CD4-positive, alpha-beta T cell treated with Interleukin-15 for 4 hours (primary cell): ENCODE measurements at places on chromosomes 11 and 22.
A peak's percentile ranks its signal among the peaks of the same experiment; 100 is the strongest.

DNA sequence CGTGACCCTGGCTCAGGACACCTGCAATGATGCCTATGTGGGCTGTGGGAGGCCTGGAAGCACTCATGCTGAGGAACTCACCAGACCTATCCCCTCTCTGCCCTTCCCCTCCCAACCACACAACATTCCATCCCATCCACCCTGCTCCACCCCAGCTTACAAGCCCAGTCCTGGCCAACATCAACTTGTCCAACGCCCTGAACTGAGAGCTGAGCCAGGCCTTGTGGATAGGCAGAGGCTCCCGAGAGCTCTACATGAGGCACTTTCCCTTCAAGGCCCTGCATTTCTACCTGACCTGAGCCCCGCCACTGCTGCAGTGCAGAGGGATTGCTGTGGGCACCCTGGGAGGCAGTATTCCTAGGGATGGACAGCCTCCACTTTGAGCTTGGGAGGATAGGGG, 112.4 kb downstream of the PDE2A start:
- DNase-seq, result no peak

DNA sequence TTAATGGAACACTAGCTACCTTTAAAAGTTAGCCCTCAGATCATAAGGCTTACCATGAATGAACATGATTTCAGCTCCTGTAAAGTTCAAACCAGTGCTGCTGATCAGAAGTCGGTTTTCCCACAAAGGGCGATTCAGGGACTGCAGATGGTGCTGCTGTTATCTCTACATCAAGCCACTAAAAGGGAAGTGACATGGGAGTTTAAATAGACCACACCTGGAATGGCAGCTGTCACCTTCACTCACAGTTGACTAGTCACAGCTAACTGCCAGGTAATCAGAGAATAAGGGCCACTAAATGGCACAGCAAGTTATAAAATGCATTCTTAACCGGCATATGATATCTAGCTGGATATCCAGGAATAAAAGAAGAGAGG, 581.1 kb upstream of the ARHGAP42 start:
- DNase-seq, result no peak

- no peak for DNase-seq
These were observed 35.0 kb upstream of the TP53I11 start for GRCh38 chr11:44985721-44986120.

DNA sequence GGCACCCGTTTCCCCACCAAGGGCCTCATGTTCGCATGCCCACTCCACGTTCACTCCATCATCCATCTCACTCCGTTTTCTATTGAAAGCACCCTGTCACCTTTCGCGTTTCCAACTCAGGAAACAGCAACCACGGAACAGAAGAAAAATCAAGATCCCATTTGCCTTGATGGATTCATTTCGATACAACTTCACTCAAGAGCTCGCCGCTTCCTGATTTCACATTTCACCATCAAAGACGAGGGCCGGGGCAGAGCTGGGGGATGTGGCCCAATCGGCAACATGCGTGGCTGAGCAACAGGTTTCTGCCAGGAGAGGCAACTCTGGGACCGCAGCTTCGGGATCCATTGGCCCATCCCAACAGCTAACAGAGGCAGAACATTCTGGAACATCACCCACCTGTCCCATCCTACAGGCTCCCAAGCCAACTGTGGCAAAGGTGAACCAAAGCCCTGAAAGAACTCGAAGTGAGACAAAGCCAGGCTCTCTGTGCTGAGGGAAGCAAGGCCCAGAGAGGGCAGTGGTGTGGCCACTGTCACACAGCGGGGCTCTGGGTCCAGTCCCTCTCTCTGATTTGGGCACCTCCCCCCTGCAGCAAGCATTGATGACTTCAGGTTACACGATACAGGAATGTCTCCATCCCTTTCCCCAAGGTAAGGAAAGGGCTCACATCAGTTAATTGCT, 36.2 kb upstream of the CD5 start:
- peak; percentile 32 for DNase-seq

- DNase-seq, result no peak
These were observed 16.0 kb upstream of the SHISAL1 start for GRCh38 chr22:44328762-44329161.

DNA sequence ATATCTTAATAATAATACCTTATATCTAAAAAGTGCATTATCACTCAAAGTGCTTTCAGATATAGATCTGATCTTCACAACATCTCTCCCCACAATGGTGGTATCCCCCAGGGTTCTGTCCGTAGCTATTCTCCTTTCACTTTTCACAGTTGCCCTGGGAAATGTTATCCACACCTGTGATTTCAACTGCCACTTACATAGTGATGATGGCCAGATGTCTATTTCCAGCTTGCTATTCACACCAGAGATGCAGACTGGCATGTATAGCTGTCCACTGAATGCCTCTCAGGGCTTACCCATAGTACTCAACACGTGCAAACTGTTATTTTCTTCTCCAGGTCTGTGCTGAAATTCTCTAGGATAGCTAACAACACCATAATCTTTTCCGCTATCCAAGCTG, 724.7 kb downstream of the DLG2 start:
- DNase-seq, result no peak

DNA sequence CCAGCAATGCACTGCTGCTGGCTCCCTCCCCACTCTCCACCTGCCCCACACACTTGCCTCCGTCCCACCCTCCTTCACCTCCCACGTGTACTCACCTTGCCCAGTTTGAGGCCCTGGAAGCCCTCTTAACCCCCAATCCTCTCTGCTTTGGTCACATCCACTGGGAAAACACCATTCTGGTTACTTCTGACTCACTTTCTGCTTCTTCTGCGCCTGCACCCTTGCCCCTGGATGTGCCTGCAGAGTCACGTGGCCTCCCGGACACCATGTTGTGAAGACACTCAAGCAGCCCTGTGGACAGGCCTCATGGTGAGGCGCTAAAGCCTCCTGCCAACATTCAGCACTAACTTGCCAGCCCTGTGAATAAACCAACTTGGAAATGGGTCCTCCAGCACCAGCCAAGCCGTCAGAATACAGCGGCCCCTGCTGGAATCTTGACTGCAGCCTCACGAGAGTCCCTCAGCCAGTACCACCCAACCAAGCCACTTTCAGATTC, 2.6 kb upstream of the NAALADL1 start:
- DNase-seq, result no peak

- DNase-seq, result no peak
These were observed 205.5 kb upstream of the POU2AF2 start for GRCh38 chr11:111039982-111040381.

DNA sequence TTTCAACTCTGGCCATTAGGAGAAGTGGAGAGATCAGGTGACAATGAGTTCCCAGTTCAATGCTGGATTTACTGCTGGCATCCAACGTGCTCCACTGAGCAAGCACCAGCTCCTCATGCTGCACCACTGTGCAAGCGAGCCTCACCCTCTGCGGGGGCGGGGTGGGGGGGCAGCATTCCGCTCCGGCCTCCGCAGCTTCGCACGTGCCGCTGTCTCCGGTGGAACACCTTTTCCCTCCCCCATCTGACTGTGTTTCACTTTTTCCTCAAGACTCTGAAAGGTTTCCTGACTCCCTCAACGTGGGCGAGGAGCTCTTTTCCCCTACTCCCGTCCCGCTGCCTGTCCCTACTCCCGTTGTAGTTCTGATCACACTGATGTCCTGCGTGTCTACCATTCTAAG, 835 bp upstream of the RHOD start:
- no peak for DNase-seq

DNA sequence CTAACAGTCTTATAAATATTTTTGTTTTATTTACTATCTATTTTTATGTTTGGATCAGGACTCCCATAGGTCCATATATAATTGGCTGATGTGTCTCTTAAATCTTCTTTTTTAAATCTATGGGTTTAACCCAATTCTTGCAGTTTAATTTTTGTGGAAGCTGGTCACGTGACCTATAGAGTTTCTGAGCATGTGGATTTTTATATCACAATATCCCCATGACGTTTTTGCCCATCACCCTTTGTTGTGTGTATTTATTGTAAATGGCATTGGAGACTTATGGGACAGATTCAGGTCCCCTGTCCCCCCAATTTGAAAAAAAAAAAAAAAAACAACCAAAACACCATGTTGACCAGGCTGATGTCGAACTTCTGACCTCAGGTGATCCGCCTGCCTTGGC, 78.8 kb upstream of the PRODH start:
- DNase-seq, result no peak

DNA sequence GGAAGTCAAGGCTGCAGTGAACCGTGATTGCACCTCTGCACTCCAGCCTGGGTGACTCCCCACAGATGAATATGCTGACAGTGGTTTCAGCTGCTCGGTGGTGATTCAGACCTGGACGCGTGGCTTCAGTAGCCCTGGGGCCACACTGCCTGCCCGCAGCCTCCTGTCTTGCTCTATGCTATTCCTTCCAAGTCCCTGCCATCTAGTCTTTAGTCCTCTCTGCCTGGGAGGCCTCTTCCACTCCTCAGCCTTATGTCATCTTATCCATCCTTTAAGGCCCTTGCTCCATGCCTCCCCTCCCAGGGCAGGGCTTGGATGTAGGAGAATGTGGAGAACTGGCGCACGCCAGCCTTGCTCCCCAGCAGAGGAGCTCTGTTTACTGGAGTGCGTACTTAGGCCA, 23.0 kb downstream of the YDJC start:
- no peak for DNase-seq

DNA sequence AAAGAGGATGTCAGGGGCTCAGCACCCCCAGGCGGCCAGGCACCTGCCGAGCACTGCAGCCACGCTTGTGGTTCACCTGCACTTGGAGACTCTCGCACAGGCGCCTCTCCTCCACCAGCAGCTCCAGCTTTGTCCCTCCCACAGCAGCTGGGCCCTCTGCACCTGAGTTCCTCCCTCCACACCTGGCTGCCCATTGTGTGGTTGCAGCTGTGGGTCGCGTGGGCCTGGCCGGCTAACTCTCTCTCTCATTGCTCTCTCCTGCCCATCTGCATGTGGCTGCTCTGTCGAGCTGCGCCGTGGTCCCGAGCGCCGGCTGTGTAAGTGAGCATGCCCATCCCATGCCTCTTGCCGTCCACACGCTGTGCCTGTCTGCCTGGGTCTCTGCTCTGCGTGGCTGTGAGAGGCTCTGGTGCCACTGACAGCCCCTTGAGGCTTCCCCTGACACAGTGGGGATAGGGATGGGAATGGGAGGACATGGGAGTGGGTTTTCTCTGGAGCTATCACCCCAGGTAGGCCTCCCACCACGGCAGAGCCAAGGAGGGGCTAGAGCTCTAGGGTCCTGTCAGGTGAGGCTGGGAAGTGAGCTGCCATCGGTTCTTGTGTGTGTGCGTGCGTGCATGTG, 8.5 kb upstream of the ACR start:
- no peak for DNase-seq

DNA sequence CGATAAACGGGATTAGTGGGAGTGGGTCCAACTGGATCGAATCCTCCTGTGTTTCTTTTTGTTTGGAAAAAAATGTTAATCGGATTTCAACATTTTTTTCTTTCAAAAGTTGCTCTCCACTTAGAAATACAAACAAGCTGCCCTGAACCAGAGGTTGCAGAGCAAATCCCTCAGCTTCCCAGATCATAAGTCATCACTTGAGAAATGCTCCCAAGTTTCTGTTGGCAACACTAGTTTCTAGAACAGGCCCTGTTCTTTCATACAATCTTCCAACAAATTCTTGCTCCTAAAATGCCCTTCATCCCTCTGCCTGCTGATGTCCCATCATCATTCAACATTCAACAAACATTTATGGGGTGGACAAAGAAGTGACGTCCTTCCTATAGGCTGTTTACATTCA, 1.3 kb upstream of the MLC1 start:
- DNase-seq, result no peak

- DNase-seq, result no peak
These were observed 69.2 kb downstream of the SYT13 start for GRCh38 chr11:45216901-45217300.

DNA sequence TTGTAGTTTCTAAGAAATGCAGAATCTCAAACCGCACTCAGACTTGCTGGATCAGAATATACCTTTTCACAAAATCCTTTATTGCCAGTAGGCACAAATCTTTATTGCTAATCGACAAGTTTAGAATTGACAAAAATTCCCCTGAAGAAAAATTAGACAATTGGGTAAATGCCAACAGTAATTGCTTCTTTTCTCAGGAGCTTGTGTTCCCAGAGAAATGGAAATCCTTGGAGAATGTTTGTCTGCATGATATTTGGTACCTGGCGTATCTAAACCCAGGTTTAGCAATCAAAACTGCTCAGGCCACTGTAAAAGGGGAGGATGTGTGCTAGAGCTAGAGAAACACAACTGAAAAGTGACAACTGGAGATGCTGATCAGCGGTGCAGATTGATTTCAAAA, at the start of gene OR8G5:
OR8G5 (plus strand) TSS at position 301 of the 400 bp plus-strand sequence. CDS start 8,556 bp downstream, outside the sequence.
- DNase-seq, result no peak

DNA sequence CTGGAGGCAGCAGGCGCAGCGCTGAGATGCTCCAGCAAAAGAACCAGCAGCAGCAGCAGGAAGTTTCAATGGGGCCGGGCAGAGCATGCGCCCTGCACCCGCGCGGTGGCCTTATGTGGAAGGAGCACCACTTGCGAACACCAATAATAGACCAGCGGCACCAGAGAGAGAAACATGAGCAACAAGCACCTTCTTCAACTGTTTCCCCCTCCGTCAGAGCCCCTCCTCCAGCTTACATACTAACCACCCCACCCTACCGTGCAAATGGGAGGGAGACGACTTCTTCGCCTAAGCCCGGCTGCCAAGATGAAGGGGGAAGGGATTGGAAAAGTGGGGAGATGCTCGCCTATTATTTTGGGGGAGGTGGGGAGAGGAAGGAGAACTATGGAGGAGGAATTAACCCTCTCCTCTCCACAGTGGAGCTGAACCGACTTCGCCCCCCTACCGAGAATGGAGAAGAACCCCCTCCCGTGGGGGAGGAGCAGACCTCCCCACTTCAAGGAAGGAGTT, 1.1 kb downstream of the RSF1 start:
- peak; percentile 83 for DNase-seq

- no peak for DNase-seq
These were observed 3.8 kb downstream of the KCNC1 start for GRCh38 chr11:17738151-17738973.

DNA sequence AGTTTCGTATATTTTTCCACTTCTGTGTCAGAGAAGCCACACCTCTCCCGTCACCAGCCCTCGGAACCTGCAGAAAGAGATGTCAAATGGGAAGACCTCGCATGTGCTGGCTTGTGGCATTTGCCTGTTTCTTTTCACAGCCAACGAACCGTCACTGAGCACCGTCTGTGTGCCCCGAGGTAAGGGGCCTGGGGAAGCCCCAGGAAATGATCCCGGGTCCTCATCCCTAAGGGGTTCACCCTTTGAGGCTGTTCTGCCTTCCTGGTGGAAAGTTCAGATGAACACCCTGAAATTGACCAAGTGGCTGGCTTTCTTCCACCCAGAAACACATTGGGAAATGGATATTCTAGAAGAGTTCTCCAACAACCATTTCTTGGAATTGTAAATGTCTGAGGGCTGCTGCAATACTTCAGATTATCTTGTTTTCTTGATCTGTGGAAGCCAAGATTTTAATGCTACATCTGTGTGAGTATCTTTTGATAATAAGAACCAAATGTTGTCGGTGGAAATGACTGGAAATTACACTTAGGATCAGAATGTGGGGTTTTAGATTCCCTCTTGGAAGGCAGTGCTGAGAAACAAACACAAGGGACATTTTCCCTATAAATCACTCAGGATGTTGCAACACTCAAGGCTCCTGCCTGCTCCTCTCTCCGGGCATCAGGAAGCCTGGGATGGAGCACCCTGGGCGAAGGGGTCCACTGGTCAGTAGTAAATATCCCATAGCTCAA, 37.6 kb downstream of the RIBC2 start:
- DNase-seq, result no peak

- DNase-seq, result no peak
These were observed 18.8 kb upstream of the USP47 start for GRCh38 chr11:11822946-11823345.
